ENCODE measurements at places on chromosomes 3 and 15.

DNA sequence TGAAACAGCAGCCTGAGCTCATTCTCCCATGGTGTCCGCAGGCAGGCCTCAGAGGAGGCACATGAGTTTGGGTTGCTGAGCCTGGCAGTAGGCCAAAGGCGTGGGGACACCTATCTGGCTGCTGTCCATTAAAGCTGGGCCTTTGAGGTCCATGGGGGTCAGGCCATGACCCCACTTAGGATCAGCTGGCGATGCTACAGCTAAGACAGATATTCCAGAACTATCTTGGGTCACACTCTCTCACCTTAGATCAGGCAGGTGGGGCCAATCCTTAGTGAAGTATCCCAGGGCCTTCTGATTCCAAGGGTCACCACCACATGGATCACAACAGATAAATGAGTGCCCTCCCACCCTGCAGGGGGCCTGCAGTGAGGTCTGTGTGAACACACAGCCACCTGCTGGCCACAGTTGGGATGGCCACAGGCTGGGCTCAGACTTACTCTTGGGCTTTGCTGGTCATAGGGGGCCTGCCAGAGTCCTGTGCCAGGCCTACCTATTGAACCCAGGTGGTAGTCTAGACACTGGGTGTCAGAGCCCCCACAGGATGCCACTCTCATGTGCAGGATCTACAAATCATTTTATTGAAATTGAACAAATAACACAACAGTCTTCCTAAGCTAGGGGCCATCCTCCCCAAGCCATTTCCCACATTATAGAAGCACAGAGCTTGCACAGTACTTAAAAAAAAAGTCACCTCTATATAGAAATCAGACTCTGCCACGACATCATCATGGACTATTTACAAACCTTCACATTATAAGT is 2.0 kb upstream of the HYAL2 start:
- peak; percentile 83 for DNase-seq

- DNase-seq, result no peak
Observed at GRCh38 chr3:62134061-62134496, 239.3 kb downstream of the FEZF2 start.

- no peak for DNase-seq
Observed at GRCh38 chr3:53142986-53143385, 12.8 kb upstream of the RFT1 start.

DNA sequence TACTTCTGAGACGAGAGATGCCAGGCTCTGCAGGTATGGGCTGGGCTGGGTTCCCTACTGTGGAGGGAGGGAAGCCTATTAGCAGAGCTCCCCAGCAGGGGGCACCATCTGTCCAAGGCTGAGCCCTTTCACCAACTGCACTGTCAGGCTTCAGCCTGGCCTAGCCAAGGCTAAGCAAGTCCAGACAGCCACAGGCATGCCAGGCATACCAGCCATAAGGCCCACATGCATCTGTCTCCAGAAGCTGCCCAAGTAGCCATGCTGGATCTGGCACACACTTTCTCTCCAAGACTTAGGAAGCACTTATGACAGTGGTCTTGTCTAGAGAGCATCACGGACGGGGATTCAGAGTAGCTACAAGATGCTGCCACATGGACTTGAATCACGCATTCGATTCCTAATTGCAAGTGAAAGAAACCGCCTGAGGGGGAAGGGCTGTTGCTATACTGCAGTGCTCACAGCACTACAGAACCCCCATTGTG is 28.3 kb downstream of the RUVBL1 start:
- peak; percentile 85 for DNase-seq

GRCh38 chr3:52874160-52874701 is 23.1 kb downstream of the STIMATE start:
- no peak for DNase-seq

DNA sequence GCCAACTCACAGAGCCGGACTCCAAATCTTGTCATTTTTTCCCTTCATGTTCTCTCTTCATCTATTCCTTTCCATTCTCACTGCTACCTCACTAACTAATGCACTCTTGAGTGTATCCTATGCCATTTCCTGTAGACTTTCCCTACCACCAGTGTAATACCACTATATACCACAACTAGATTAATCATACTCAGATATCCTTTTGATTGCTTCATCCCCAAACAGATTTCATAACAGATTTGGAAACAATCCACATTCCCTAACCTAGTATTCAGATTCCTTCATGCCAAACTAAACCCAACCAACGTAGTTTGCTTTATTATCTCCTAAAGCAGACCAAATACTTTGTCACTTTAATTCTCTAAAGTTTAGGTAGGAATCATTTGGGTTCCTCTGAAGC is 2.6 kb upstream of the PLOD2 start:
- no peak for DNase-seq

GRCh38 chr15:33724321-33725036 is 243.8 kb upstream of the CHRM5 start:
- DNase-seq, result no peak

- DNase-seq, result no peak
Observed at GRCh38 chr15:56327721-56328502, 37.3 kb upstream of the TEX9 start.

- no peak for DNase-seq
Observed at GRCh38 chr3:183697123-183697609, 431 bp upstream of the YEATS2 start.

- no peak for DNase-seq
Observed at GRCh38 chr3:58647381-58648141, 19.0 kb downstream of the FAM3D start.

- no peak for DNase-seq
Observed at GRCh38 chr3:181727341-181728032, 15.8 kb downstream of the SOX2 start.

GRCh38 chr3:73511571-73512525 is 112.9 kb downstream of the PDZRN3 start:
- no peak for DNase-seq

- DNase-seq, result no peak
Observed at GRCh38 chr3:100531093-100531492, 38.7 kb downstream of the TMEM45A start.

- DNase-seq, result peak; percentile 74
Observed at GRCh38 chr3:114498539-114499370, 204.9 kb downstream of the TIGIT start.

- DNase-seq, result no peak
Observed at GRCh38 chr3:41464401-41464800, 265.1 kb downstream of the CTNNB1 start.

GRCh38 chr3:72996121-72996472 is 514 bp upstream of the PPP4R2 start:
- DNase-seq, result no peak

GRCh38 chr3:127702151-127702578 is 29.4 kb downstream of the ABTB1 start:
- no peak for DNase-seq

DNA sequence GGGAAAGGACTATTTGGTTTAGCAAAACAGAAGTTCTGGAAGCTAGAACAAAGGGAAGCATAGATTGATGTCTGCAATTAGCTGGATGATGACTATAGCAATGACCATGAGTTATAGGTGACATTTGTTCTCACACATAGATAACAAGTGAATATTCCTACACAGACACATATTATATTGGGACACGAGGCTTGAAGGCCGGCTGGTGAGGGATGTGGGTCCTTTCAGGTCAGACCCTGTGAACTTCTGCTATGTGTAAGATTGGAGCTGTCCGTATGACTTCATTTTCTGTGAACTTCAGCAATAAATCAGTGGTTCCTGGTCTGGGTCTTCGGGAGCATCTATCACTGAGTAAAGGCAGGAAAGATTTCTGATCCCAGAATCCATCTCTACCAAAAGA is 253.6 kb upstream of the CFAP20DC start:
- DNase-seq, result no peak

DNA sequence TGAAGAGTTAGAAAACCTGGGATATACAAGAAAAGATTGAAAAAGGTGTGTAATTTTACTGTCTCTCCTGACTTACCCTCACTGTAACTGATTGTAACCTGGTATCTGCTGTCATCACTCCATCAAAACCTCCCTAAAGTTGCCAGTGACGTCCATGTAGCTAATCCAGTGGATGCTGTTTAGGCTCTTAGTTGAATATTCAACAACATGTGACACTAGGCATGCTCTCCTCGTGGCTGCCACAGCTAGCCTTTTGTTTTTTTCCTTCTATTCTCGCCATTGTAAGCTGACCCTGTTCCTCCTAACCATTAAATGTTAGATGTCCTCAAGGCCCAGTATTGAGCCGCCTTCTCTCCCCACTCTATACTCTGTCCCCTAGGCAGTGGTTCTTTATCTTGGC is 41.6 kb downstream of the GADL1 start:
- no peak for DNase-seq

- DNase-seq, result peak; percentile 69
Observed at GRCh38 chr15:101272584-101272983, 4.7 kb downstream of the SELENOS start.

DNA sequence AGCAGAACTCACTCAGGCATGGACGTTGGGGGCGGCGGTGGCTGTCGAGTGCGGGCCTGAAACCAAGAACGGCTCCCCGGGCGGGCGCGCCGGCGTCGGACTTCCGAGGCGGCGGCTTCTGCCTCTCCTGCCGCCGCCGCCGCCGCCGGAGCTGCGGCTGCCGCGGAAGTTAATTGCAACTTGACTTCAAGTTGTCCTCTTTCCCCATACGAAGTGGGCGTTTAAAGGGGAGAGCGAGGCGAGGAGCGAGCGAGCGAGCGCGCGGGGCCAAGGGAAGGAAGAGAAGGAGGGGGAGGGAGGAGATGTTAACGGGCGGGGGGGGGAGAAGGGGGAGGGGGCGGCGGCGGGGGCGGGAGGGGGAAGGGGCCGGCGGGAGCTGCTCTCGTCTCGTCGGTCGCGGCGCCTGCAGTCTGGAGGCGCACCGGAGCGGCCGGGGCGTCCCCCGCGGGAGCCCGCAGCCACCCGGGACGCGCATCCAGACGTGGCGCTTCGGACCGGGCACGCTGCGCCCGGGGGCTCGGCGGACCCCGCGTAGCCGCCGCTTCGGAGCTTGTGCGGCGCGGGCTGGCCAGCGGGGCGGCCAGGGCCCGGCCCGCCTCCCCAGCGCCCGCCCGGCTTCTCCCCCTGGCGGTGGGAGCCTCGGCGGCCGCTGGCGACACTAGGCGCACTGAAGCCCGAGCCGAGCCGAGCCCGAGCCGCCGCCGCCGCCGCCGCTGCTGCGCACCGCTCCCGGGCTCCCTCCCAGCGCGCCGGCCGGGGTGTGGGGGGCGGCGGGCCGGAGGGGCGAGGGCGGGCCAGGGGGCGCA is 19.7 kb upstream of the SATB1 start:
- DNase-seq, result peak; percentile 65

DNA sequence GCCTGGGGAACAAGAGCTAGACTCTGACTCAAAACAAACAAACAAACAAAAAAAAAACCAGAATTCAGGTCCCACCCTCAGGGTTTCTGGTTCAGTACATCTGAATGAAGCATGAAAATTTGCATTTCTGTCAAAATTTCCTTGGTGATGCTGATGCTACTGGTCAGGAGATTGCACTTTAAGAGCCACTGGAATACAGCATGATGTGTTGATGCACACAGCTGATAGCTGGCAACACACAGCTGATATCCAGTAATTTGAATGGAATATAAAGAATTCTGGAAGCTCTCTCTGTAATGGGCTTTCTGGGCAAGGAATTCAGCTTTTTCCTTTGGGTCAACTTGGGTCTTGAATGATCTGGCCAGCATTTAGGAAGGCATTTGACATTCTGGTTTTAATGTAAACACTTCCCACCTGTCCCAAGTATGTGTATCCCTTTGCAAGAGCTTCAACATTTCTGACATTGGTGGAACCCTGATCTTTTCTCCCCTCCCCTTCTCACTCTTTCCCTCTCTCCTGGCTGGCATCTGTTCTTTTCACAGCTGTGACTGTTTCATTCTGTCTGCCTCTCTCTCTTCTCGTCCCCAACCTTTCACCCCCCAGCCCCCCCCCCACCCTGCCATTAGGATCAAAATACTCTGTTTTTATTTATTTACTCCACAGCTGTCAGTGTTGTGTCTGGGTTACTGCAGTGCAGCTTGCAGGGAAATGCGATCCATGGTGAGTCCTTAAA is 189.5 kb downstream of the TPRG1 start:
- DNase-seq, result no peak

Data from NCI-H82 (cell line).